ENCODE measurements at places on chromosomes 7 and 10. TPM values are rescaled to one million over a fixed set of nuclear protein-coding genes. Genes with fewer than 3 reads are reported as not detected.

The SRGN gene
- 14.4 TPM for polyA plus RNA-seq

The OR2A42 gene
- polyA plus RNA-seq: 1.2 TPM

The DYDC2 gene
- 2.5 TPM for polyA plus RNA-seq

The NEUROD6 gene
- 0.14 TPM for polyA plus RNA-seq

DNA sequence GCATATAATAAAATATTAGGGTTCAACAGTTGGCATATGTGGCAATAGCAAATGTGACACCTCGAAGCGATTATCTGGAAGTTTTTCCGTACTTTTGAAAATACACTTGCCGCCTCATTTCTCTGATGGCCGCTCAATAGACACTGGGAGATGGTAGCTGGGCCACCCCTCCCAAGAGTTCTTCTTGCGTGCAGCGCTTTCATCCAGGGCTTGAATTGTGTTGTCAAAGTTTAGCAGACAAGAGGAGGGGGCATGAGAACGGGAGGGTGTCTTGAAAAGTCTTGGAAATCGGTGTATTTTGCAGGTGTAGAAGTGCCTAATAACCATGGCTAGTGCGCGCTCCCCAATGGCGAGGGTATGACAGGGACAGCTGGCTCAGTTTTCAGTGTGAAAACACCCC, 8.5 kb downstream of the PTF1A start:
- no peak for DNase-seq

DNA sequence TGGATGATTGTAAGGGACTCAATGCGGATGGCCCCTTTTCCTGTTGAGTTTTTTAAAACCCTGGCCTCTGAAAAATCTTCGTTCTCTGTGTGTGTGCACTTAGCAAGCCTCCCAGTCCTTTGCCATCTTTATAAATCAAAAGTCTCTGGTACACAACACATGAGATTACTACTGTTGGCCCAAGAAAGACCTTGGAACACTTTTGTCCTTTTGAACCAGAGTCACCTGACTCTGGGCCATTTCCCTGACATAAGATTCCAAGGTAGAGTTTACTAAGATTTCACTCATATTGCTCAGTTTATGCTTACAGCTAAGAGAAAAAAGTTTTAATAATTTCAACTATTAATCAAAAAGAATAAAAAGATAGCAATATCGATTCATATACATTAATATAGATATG, 64.7 kb upstream of the IFRD1 start:
- DNase-seq: no peak

DNA sequence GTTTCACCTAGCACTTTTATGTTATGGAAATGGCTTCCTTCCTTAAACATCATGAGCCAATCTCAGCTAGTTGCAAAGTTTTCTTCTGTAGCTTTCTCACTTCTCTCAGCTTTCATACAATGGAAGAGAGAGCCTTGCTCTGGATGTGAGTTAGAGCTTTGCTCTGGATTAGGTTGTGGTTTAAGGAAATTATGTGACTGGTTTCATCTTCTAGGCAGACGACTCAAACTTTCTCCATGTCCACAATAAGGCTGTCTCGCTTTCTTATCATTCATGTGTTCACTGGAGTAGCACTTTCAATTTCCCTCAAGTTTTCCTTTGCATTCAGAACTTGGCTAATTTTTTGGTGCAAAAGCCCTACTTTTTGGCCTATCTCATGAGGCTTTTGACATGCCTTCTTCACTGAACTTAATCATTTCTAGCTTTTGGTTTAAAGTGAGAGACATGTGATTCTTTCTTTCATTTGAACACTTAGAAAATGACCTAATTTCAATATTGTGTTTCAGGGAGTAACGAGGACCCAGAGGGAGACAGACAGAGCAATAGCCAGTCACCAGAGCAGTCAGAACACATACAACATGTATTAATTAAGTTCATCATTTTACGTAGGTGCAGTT, 49.8 kb downstream of the CNOT4 start:
- no peak for DNase-seq

- no peak for DNase-seq
These were observed 7.7 kb downstream of the DPCD start for GRCh38 chr10:101595591-101596433.

GRCh38 chr7:13848681-13849131, 140.8 kb downstream of the ETV1 start:
- DNase-seq: no peak

- DNase-seq: no peak
These were observed 50.1 kb upstream of the DNAAF5 start for GRCh38 chr7:676246-676971.

DNA sequence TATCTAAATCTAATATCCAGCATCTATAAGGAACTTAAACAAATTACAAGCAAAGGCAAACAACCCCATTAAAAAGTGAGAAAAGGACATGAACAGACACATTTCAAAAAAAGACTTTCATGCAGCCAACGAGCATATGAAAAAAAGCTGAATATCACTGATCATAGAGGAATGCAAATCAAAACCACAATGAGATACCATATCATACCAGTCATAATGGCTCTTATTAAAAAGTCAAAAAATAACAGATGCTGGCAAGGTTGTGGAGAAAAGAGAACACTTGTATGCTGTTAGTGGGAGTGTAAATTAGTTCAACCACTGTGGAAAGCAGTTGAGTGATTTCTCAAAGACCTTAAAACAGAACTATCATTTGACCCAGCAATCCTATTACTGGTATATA, 334.4 kb upstream of the CACNA2D1 start:
- no peak for DNase-seq

DNA sequence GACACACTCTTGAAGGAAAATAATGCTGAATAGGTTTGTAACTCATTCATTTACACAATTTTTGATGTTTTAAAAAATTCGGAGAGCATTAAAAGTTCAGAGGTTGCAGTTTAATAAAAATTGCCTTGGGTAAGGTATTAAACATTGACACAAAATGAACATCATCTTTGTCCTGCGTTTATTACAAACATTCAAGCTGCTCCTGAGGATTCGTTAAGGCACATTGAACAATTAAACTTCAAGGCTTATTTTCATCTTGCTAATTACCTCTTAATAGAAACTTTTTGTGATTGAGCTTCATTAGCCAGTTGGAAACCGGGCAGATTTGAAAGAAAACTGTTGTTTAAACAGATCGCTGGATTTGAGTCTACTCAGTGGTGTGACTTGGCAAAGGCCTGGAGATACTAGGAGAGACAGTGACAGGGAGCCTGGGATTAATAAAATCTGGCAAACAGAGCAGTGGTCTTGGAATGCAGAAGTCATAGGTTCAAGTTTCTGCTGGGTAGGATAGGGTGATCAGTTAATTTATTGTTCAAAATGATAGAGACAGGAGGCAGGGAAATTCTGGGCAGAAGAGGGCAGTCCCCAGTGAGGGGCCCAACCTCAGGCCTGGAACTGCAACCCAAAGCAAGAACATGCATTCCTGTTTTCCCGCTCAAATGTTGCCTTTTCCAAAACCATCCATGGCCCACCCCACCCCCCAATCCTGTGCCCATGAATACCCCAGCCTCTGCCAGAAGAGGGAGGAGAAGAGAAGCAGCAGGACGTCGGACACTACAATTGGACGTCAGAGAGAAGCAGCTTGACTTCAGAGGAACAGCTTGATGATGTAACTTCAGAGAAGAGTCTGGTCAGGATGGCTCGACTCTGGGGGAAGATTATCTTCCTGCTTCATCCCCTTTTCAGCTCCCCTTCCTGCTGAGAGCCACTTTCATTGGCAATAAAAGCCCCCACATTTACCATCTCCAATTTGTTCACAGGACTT, 43.5 kb upstream of the SLC35G1 start:
- DNase-seq: no peak

GRCh38 chr10:52283174-52283573, 30.9 kb upstream of the DKK1 start:
- DNase-seq: no peak

GRCh38 chr7:128781126-128781525, 5.5 kb upstream of the OPN1SW start:
- DNase-seq: no peak

DNA sequence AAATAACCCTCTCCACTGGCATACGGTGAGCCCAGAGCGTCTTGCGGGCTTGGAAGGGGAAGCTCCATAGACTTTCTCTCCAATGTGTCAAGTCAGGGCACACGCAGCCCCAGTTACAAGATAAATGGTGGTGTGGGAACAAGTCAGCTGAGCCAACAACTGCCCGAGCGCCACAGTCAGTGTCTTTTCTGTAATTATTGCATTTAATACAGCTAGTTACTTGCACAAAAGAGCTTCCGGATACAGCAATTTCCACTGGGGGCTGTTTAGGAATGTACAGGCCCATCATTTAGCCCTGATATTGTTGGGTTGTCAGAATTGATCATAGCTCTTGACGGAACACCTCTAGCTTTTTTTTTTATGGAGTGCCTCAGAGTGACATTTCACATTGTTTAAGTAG, 193.5 kb upstream of the SP8 start:
- no peak for DNase-seq

DNA sequence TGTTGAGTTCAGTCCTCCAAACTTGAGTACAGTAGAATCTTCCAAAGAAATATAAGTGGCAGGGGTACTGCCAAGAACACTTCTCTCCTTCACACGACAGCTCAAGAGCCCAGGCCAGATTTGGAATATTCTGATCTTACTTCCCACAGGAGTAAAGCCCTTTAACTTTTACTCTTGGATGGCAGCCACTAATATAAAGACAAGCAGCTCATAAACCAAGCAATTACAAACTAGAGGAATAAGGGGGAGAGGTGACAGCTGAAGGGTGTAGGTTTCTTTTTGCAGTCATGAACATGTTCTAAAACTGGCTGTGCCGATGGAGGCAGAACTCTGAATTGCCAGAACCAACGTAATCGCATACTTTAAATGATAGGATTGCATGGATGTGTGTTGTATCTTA, 74.8 kb downstream of the SVIL start:
- no peak for DNase-seq

DNA sequence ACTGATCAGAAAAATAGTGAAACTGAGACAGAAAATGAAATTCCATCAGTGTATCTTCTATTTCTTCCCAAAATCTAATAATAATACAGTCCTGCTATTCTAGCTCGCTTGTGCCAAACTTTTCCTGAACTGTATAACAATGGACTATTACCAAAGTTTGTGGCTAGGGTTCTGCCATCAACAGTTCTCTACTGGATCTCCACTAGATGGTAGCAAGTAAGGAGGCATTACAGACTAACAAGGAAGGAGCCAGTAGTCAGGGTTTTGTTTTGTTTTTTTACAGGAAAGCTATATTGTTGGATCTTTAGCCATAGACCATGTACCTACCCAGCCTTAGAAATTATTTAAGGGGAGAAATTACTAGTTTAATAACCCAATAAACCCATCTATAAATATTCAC, 10.8 kb downstream of the MTERF1 start:
- no peak for DNase-seq

DNA sequence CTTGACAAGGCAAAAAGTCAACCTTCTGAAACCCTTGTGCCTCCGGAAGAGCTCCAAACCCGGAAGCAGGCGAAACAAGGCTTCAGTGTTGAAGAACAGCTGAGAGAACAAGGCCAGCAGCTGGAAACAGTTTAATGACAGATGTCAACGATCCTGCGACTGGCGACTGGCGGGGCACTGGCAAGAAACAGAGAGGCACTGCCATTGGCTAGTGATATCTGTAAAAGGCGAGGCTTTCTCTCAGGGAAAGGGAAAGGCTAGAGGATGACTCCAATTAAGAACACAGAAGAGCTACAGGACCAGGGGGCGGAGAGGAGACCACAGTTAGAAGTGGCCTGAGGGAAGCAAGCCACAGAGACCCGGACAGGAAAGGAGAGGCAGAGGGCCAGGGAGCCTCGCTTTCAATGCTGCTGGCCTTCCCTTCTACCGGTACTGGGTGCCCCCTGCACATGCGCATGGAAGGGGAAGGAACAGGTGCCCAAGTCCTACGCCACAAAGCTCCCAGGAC, 19.4 kb downstream of the ITGB1 start:
- no peak for DNase-seq

GRCh38 chr10:89369156-89370105, 8.4 kb upstream of the IFIT1B start:
- DNase-seq: no peak

DNA sequence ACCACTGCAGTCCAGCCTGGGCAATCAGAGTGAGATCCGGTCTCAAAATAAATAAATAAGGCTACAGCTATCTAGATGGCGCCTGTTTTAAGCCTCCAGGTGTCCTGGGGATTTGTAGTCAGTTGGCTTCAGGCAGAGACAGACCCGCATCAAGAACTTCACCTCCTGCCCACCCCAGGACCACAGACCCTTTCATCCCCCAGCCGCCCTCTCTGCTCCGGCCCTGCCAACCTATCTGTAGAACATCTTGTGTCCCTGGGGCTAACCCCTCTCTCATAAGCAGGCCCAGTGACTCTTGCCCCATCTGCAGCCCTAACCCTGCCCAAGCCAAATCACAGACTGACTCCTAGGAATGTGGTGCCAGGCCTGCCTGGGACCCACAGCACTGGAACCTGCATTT, 17.9 kb downstream of the PDIA4 start:
- DNase-seq: no peak

GRCh38 chr10:71082960-71083715, 129.2 kb upstream of the UNC5B start:
- no peak for DNase-seq

DNA sequence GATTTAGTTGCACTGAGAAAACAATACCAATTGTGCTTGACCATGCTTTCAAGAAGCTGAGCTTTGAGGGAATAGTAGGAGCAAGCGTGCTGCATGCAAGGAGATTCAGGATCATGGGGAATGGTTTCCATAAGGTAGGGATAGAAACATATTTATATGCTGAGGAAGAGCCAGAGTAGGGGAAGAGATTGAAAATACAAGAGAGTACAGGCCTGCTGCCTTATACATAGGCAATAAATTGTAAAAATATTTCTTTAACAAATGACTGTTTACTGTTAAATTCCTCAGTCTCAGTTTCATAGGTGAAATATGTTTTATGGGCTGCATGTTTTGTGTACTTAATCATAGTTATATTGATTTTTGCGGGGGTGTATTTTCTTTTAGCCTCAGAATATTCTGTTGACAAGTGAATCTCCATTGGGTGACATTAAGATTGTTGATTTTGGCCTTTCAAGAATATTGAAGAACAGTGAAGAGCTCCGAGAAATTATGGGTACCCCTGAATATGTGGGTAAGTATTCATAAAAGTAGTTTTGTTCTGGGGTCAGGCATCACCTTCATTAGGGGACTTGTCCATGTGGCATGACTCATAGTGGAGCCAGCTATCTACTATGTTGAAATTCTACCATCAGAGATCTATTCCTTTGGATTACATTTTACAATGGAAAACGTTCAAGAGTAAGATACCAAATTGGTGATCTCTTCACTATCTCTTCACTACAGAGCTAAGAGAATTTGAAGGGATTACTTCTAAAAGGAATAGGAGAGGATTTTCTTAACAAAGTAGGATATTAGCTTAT, 36.5 kb downstream of the STK17A start:
- no peak for DNase-seq

GRCh38 chr10:62057850-62058249, 156.4 kb downstream of the ARID5B start:
- no peak for DNase-seq

All from renal cortex interstitium (tissue), 15 donors.